Fibroblast of mammary gland (primary cell): ENCODE measurements at places on chromosomes 13 and 19.
A peak's percentile ranks its signal among the peaks of the same experiment; 100 is the strongest.

GRCh38 chr13:98143601-98144026 is 720 bp downstream of the FARP1 start:
- DNase-seq: no peak

- no peak for DNase-seq
Measured at GRCh38 chr19:48628486-48629296, 8.5 kb downstream of the DBP start.

DNA sequence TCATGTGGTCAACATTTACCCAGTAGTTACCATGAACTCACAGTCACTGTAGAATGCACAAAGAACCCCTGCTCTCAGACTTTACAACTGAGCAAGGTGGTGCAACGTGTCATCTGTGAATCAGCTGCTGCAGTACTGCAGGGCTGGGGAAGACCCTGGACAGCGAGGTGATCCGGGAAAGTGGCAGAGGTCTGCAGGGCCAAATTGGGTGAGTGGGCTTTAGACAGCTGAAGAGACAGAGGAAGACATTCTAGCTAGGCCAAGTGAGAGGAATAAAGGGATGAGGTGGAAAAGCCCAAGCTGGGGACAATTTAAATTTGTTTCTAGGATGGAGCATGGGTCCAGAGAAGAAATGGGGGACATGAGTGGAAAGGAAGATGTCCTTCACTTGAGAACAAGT is 270.5 kb downstream of the DCLK1 start:
- no peak for DNase-seq

- DNase-seq: peak; percentile 94
Measured at GRCh38 chr19:50657712-50658440, 8.6 kb downstream of the C19orf81 start.

DNA sequence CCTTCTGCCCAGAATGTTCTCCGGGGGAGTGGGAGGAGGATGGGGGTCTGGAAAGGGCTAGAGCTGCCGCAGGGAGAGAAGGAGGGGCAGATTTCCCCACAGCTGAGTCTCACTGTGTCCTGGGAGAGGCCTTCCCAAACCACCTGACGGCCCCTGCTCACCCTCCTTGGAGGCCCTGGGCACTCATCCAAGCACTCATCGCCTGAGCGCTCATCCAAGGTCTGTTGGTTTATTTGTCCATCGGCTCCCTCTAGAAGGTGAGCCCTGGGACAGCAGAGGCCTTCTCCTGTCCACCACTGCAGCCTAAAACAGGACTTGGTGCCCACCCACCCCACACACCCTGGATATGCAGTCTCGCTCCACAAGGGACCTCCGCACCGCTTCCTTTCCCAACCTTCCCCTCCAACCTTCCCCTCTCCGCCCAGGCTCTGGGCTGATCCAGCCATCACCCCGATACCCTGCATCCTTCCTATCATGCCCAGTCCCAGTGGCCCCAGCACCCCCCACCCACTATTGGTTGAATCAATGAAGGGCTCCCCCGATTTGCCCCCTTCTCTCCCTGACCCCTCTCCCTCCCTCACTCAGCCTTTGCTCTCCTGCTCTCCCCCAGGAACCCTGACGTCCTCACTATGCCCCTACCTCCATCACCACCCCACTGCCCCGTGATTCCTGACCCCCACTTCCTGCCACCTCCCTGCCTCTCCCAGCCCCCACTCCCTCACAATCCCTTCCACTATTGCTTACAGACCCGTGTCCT is 1.7 kb downstream of the UBXN6 start:
- peak; percentile 97 for DNase-seq

DNA sequence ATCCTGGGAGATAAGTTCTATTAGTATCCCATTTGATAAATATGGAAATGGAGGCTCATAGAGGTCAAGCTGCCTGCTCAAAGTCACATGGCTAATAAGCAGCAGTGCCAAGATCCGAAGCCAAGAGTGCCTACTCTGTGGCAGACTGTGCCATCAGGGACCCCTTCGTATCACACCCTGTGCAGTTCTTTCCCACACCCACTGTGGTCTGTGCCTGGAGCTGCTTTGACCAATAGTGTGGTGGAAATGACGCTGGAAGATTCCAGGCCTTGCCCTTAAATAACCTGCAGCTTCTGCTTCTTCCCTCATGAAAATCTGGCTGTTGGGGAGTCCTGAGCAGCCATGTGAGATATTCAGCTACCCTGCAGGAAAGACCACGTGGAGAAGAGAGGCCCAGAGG is 10.1 kb downstream of the OPA3 start:
- DNase-seq: peak; percentile 54

DNA sequence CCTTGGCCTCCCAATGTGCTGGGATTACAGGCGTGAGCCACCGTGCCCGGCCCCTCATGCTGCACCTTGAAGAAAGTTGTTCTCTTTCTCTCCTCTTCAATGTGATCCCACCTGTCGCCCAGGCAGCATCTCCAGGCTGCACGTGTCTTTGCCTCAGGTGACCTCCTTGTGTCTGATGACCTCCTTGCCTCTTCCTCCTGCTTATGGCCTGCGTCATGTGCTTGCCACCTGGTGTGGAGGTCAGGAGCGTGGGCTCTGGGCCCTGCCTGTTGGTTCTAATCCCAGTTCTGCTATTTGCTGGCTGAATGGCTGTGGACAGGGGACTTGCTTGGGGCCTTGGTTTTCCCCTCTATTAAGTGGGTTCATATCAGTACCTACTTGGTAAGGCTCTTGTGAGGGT is 6.3 kb downstream of the BICRA start:
- DNase-seq: no peak

GRCh38 chr13:43058831-43059230 is 35.4 kb downstream of the DNAJC15 start:
- no peak for DNase-seq

DNA sequence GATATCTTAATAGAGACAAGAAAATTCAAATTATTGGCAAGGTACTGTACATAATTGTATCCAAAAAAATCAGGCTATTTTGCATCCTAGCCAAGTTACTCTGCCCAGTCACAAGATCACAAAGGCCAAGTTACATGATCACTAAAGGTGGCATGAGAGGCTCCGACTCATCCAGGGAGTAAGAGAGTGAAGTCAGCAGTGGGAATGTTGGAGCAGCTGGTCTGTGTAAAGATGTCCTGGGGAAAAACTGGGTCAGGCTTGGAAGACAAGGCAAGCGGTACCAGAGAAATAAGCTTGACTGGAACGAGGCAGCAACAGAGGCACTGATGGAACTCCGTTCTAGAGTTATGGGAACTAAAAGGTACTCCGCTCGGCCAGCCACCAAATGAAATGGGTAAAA is 50.2 kb upstream of the PSG2 start:
- peak; percentile 7 for DNase-seq

GRCh38 chr13:43331672-43332071 is 308.3 kb downstream of the DNAJC15 start:
- DNase-seq: peak; percentile 2

DNA sequence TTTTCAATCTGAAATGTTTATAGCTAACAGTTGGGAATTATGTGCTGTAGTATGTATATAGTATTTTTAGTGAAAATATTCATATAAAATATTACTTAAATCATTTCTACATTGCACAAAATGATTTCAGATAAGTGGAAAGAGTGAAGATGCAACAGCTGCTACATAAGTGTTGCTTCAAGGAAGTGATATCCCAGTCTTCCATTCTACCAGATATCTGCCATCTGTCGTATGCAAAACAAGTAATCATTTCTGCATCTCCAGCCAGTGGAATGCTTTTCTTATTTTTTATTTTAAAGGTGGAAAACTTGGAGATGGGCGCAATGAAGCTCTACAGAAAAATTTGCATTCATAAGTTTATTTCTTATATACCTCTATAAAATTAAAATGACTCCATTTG is 152.5 kb upstream of the MAB21L1 start:
- DNase-seq: no peak

- peak; percentile 71 for DNase-seq
Measured at GRCh38 chr19:18097217-18097992, at the start of gene MAST3. Gene MAST3 (plus strand): TSS chr19:18097778. CDS start chr19:18097793, 15 bp downstream.

- DNase-seq: peak; percentile 63
Measured at GRCh38 chr13:97276862-97277269, 54.7 kb downstream of the MBNL2 start.

- no peak for DNase-seq
Measured at GRCh38 chr13:49615836-49616675, 12.3 kb upstream of the ARL11 start.

- no peak for DNase-seq
Measured at GRCh38 chr13:51676739-51677138, 92.5 kb downstream of the WDFY2 start.

- DNase-seq: no peak
Measured at GRCh38 chr19:42250183-42250665, 4.7 kb downstream of the ERF start.

DNA sequence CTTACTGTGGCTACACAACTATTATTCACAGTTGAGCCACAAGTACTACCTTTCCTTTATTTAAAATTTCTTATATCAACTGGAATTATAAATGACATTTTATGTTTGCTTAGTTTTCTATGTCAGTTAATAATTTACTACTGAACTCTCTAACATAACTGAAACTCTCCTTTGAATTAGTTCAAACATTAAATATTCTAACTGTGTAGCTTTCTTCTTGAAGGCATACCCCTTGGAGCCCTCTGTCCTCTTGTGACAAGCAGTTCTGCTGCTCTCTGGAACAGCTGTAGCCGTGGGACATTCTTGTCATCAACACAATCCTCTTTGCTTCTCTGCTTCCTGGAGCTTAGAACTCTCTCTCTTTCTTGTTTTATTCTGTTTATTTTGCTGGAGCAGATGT is 244.8 kb downstream of the NHLRC3 start:
- no peak for DNase-seq

DNA sequence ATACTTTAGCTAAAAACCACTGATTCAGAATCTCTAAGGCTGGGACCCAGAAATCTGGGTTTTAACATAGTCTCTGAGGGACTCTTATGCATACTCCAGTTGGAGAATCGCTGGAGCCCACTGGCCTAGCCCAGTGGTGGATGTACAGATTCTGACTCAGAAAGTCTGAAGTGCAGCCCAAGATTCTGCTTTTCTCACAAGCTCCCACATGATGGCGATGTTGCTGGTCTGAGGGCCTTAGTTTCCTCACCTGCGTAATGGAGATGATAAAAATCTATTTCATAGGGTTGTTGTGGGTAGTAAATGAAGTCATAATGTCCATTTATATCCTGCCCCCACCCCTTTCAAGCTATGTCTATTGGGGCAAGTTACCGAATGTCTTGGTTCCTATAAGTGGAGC is 7.7 kb upstream of the CDADC1 start:
- DNase-seq: peak; percentile 66

GRCh38 chr13:40508767-40509342 is 157.6 kb downstream of the FOXO1 start:
- DNase-seq: no peak

- no peak for DNase-seq
Measured at GRCh38 chr19:11399667-11400066, 15.6 kb upstream of the EPOR start.

DNA sequence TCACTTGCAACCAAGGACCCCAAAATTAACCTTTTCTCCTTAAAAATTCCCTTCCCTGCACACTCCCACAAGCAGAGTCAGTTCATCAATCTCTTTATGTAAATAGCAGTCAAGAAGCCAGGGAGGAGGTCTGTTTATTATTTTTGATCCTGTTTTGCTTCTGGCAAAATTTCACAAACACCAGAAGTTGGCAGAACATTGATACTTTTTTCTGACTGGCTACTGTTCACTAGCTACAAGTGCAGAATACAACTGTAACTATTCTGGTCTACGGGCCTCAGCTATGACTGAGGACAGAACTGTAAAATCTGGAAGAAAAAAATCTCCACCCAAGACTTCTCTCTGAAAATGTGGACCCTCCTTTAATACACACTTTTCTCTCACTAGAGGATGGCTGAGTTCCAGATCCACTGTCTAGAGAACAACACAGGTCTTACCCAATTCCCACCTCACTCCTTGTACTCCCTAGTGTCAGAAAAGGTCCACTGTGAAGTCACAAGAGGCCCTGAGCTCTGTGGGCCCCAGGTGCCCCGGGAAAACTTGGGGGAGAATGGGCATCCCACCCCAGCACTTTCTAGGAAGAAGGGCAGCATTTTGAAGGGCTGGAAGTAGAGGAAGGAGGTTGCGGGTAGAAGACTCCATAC is 14.5 kb downstream of the STARD13 start:
- DNase-seq: peak; percentile 29

DNA sequence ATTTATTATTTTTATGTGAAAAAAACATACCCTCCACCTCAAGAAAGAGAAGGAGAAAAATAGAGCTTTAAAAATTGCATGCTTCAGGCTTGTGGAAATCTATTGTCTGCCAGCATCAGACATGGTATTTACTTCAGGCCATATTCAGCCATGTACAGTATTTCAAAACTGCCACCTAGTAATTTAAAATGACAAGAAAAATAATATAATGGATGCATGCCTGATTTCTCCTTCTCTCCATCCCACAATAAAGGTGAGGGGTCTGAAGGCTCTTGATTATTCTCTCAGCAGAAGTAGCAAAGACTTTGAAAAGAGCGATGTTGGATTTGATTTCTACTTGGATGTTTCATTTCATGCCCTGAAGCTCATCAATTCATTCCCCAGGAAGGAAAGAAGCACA is 250.7 kb downstream of the TBC1D4 start:
- no peak for DNase-seq

DNA sequence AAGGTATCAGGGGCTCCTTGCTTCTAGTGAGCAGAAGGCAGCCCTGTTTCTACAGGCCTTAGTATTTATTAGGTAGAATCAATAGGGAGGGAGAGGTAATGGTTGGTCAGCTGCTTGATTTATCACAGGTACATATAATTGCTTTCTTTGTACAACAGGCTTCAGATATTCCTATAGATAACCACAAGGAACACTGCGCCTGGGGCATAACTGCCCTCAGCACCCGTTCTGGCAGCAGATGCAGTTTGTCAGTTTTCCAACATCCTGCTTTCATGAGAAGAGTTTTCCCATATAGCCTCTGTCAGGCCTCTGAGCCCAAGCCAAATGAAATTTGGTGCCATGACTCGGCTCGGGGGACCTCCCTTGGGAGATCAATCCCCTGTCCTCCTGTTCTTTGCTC is 12.4 kb upstream of the ZNF486 start:
- no peak for DNase-seq

GRCh38 chr13:106795847-106796246 is 227.9 kb upstream of the ARGLU1 start:
- no peak for DNase-seq

GRCh38 chr13:66618702-66619101 is 611.4 kb downstream of the PCDH9 start:
- DNase-seq: peak; percentile 58

DNA sequence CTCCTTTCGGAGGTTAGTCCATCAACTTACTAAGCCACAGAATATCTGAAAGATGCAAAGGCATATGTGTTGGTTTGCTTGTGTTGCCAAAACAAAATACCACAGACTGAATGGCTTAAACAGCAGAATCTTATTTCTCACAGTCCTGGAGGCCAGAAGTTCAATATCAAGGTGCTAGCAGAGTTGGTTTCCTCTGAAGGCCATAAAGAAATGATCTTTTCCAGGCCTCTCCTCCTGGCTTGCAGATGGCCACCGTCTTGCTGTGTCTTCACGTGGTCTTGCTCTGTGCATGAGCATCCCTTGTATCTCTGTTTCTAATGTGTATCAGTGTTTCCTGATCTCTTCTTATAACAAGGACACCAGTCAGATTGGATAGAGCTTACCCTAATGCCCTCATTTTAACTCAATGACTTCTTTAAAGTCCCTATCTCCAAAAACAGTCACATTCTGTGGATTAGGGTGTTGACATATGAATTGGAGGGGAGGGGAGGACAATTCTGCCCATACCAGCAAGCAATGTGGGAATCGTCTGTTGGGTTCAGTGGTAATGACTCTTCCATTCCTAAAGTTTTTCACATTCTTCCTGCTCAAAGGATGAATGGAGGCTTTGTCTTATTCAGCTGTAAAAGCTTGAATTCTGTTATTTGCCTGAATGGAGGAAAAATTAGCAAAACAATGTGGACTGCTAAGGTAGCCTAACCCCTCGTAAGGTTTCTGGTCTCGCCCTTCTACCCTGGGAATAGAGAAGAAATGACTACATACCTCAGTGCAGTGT is 715.7 kb downstream of the DIAPH3 start:
- no peak for DNase-seq
